ENCODE measurements at places on chromosomes 13 and 19. TPM values are rescaled to one million over a fixed set of nuclear protein-coding genes. Genes with fewer than 3 reads are reported as not detected.

Gene CKM
- total RNA-seq, result not detected

Gene EDDM13
- total RNA-seq, result not detected

Gene KLK15
- total RNA-seq, result 1.2 TPM

Gene ZNF490
- 4.1 TPM for total RNA-seq

Gene RFPL4AL1
- total RNA-seq, result 20.2 TPM

Gene MAP2K2
- total RNA-seq, result 72.5 TPM

Gene CBARP
- total RNA-seq, result not detected

Gene SOX1
- 0.96 TPM for total RNA-seq

Gene WDR88
- not detected for total RNA-seq

Gene TRPC4
- total RNA-seq, result 24.6 TPM

Gene CACNA1A
- 26.7 TPM for total RNA-seq

Gene CCDC169
- total RNA-seq, result 6.5 TPM

Measured in umbilical cord (tissue), 2 donors.